Fibroblast of the aortic adventitia (primary cell): ENCODE measurements at places on chromosomes 6 and 20.

DNA sequence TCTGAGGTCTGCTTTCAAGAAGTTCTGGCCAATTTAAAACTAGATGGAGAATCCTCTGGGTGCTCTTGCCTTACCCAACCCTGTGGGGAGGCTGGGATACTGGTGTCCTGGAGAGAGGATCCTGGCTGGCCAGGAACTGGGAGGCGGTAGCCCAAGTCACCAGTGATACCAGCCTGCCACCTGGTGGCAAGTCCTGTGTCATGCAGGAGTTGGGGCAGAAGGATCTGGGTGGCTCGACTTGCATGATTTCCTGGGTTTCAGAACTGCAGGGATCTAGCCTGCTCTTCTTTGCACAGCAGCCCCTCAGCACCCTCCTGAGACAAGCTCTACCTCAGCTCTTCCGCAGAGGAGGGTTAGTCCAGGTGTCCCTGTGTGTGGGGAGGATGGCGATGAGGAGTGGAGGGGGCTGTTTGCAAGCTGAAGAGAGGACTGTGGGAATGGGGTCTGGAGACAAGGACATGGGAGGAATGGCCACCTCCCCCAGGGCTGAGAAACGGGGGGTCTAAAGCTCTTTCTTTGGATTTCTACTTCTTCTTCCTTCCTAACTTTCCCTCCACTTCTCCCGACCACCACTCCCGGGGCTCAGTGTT, 4.2 kb downstream of the KCNK17 start:
- DNase-seq: peak; percentile 73

GRCh38 chr6:160360955-160361354, 12.8 kb downstream of the SLC22A3 start:
- DNase-seq: no peak

DNA sequence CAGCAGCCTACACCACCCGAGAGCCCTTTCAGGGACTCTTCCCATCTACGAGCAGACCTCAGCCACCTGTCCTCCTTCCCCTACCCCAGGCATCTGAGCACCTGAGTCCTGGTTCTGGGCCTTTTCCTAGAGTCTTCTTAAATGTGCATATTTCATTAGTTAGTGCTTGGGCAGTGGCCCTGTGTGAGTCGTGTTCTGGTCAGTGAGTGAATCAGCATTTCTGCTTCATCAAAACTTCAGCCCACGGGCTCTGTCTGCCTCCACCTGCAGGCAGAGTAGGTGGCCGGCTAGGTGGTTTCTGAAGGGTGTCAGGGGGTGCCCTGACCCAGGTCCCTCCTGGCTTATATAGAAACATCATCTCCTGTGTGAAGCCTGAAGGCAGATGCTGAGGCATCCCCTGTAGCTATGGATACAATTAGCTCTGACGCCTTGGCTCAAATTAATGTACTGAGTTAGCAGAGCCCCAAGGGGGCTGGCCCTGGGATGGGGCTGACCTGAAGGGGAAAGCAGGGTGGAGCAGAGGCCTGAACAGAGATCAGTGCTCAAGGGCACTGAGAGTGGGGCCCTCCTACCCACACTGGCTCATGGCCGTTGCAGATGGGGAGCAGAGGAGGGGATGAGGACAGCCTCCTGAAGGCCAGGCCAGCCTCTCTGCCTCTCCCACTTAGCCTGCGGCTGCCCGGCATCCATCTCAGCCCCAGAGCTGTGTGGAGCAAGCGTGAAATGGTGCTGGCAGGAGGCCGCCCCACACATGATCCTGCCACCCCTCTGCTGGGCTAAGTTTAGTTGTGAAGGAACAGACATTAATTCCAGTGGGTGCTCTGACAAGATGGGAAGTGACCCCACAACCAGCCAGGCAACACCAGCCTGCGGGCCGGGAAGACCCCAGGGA, 13.6 kb downstream of the IP6K3 start:
- peak; percentile 14 for DNase-seq

- DNase-seq: no peak
These were observed 210.4 kb downstream of the KCNQ5 start for GRCh38 chr6:72832271-72832670.

DNA sequence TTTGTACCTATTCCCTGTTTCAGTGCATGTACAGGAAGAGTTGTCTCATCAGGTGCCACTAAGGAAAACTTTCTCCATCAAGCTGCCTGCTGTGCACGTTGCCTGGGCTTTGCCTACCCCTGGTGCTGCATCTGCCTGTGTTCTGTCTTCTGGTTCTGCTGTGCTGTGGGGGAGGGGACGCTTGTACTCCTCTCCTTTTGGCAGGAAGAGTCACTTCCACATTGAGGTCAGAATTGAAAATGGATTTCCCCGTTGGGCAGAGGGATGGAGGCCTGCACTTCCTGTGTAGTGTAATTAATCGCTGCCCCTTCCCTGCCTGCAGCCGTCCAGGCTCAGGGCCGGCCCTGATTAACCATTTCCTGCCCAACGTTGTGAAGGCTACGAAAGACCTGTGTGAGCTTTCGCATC, 153.3 kb downstream of the SCML4 start:
- peak; percentile 51 for DNase-seq

DNA sequence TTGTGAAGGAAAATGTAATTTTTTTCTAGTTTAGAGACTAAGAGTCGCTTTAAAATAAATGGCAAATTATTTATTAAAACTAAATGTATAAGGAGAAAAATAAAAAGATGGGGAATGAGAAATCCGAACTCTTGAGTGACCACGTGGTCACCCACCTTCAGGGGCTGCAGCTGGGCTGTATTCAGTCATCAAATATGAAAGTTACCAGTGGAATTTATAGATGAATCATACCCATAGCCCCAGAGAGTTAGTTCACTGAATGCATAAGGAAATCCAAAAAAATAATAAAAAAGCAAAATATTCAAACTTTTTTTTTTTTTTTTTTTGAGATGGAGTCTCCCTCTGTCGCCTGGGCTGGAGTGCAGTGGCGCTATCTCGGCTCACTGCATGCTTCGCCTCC, 947.7 kb upstream of the ADGRB3 start:
- no peak for DNase-seq

GRCh38 chr6:134047673-134048072, 4.8 kb downstream of the SLC2A12 start:
- DNase-seq: no peak

- DNase-seq: peak; percentile 74
These were observed 5.6 kb downstream of the BRD2 start for GRCh38 chr6:32974016-32974333.

DNA sequence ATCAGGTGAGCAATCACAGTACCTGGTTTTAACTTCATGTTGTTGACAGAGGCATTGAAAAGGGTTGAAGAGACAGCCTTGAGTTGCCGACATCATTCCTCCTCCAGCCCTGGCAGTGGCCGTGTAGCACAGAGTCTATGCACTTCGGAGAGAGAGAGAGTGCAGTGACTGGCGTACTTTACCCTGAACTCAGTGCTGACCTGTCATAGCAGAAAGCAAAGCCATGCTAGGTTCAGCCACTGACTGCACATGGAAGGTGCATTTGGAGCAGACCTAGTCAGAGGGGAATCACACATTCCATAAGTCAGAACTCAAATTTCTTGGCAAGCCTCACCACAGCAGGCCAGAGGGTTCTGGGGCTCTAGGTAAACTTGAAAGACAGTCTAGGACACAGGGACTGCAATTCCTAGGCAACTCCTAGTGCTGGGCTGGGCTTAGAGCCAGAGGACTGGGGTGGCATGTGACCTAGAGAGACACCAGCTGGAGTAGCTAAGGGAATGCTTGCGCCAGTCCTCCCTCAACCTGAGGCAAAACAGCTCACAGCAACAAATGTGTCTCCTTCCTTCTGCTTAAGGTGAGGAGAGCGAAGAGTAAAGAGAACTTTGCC, 69.1 kb downstream of the ELOVL4 start:
- DNase-seq: no peak

DNA sequence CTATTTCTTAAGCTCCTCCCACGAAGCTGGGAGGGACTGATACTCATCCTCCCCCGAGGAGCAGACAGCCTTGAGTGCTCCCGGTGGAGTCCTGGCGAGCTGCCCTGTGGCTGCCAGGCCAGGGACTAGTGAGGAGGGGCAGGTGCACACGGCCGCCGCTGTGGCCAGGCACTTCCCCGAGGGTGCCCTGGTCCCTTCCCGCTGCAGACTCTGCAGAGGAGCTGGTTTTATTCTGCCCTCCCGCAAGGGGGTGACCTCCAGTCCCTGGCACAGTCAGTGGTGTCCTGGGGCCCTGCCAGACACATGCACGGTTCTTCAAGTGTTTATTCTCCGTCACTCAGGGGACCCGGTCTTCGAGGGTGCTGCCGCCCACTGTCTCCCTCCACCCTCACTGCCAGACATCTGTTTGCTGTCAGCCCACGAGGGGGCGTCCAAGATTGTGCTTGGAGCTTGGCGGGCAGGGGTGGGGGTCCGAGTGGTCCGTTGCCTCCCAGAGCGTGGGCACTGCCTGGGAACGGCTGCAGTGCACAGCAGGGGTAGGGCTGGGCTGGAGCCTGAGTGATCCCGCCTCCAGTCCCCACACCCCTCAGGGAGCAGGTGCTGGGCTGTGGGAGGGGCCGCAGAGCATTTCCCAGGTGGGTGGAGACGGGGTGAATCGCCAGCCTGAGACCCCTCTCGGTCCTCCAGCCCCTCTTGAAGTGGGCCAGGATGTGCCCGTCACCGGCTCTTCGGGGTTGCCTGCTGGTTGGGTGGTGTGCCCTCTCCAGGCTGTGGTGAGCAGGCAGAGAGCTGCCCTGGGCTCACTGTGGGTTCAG, 3.1 kb upstream of the CABLES2 start:
- DNase-seq: no peak

DNA sequence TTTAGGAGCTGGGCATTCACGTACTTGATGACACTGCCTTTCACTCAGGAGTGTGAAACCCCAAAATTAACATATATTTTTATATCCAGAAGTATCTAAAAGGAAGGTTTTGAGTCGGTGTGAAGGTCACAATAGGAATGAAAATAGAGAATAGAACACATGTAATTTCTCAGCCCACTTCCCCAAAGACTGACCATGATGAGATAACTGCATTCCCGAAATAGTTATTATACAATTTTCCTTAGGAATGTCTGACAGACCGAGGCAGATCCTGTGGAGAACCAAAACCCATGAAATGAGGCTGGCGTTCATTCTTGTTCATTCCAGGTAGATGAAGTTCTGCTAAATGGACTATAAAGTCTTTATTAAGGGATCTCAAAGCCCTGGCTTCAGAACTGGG, 10.3 kb downstream of the NSFL1C start:
- DNase-seq: peak; percentile 48

DNA sequence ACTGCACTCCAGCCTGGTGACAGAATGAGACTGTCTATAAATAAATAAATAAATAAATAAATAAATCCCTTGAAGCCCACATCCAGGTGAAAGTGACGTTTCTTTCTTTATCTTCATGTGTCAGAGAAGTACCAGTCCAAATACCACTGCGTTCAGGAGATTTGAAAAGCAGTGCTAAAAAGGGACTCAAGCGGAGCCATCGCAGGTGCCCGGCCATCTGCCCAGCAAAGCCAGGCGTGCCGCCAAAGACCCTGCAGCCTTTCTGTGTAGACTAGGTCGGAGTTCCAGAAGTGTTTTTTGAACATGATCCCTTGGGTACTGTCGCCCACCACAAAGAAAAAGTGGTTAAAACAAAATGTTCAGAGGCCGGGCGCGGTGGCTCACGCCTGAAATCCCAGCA, 65.7 kb upstream of the CEP85L start:
- no peak for DNase-seq
